Stimulated activated CD8-positive, alpha-beta memory T cell treated with anti-CD3 and anti-CD28 coated beads, Interleukin-15, amount 100 ng/mL, for 24 hours (primary cell): ENCODE measurements at places on chromosomes 2 and 18.

GRCh38 chr2:118968042-118968441 lies 26.0 kb downstream of the MARCO start:
- no peak for DNase-seq

- no peak for DNase-seq
Observed at GRCh38 chr2:175463589-175464310, 282.2 kb upstream of the ATP5MC3 start.

DNA sequence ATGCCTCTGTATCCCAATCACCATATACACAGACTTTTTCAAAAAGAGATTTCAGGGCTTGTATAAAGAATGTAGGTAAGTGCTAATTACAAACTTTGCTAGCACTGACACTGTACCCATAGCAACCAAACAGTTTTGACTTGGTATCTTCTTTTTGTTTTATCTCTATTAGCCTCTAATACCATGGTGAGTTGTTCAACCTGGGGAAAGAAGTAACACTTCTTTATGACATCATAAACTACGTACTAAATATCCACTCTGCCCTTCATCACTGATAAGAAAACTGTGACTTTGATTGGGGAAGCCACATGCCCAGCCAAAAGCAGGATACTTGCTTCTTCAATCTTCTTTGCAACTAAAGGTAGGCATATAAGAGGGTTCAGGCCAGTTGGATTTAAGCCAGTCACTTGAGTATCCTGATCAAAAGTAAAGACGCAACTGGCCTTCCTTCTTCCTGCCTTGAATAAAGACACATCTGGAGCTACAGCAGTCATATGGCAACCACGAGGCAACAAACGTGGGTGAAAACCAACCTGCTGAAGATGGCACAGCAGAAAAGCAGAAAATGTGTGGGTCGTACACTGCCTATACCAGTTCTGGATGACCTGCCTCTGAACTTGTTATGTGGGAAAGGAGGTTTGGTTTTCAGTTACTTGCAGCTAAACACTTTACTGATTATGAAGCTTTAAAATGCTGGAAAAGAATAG lies 16.4 kb downstream of the THADA start:
- no peak for DNase-seq

DNA sequence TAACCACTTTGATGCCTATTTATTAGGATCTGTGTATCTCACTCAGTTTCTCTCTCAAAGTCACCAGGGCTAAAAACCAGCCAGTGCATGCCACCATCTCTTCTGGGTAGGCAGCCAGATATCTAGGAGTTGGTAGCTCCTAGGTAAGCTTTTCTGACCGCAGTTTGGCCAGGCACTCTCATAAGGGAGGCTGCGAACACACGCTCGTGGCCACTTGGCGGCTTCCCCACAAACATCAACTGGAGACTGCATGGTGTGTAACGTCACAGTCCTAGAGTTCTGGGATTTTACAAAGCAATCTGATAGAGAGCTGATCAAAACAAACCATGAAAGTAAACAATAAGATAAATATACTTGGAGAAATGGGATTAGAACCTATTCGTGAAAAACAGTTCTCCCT lies 424.3 kb upstream of the ACVR2A start:
- DNase-seq, result no peak

DNA sequence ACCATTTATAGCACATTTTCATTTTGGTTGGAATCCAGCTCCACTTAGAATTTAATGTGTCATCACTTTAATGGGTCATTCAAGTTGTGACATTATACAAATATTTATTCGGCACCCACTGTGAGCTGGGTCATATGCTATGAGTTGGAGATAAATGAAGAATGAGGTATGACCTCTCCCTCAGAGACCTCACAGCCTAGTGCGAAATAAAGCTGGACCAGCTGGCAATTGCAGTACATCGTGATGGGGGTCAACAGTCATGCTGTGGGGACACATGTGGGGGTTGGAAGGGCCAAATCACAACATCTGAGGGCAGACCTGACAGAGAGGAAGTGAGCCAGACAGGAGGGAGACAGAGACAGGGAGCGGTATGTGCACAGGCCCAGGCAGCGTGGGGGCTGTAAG lies 175.4 kb downstream of the MAIP1 start:
- no peak for DNase-seq

DNA sequence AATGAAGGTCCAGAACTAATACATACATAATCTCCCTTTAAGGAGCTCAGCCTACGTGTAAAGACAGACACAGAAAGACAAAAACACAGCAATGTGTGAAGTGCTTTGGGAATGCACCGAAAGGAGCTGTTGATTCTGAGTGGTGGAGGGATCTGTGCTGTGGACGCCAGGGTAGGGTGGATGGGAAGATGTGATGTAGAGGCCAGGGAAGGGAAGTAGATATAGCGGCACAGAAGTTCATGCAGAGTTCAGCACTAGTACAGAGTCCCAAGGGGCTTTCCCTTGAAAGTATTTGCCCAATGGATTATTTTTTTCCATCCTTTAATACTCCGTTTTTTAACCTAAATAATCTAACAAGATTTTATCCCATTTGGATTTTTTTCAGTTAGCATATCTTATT lies 32.1 kb upstream of the DOCK10 start:
- no peak for DNase-seq

GRCh38 chr2:97966545-97967215 lies 29.1 kb downstream of the TMEM131 start:
- no peak for DNase-seq

GRCh38 chr2:26691881-26692278 lies 642 bp upstream of the KCNK3 start:
- no peak for DNase-seq

GRCh38 chr2:241053576-241054251 lies 48.4 kb downstream of the MTERF4 start:
- no peak for DNase-seq

DNA sequence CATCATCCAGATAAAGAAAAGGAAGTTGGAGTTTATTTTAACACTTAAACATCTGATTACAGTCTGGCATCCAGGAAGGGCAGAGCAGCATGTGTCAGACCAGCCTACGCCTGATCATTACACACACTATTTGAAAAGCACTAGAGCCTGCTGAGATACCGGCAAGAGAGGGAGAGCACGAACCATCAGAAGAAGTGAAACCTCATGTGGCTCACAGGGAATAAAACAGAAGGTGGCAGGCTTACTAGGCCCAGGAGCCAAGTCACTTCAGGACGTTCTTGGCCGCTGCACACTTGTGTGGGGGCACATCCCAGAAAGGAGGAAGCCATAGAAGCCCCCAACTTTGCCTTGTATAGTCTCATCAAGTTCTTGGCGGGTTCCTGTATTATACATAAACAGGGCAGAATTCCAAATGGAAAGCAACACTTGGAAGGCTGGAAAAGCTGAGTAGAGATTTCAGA lies 105.5 kb downstream of the UGGT1 start:
- no peak for DNase-seq

DNA sequence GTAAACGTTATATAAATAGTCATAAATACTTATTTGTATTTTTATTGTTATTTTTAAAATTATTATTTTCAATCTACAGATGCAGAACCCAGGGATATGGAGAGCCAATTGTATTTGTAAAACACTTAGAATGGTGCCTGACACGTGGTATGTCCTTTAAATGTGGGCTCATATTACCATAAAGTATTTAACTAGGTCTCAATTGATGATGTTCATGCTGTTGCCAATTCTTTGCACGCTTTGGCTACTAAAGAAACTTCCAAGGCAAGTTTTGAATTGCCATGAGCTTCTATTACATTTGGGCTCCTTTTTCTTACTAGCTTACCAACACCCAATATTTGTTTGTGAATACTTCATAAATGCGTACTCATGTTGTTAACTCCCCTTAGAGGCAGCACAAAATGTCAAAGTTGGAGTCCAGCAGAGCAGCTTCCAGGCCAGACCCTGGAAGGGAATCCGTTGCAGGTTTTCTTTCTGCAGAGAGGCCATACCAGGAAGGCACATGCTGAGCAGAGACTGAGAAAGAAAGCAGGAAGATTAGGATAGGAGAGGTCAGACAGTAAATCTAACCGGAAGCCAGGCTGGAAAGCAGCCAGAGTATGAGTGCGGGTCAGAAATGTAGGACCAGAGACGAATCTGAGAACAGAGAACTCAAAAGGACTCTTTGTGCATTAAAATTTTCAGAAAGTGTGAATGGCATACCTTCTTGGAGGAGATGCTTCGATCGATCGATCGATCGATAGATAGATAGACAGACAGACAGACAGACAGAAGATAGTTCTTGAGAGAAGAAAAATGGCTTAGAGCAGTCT lies 4.2 kb upstream of the NOSTRIN start:
- no peak for DNase-seq

DNA sequence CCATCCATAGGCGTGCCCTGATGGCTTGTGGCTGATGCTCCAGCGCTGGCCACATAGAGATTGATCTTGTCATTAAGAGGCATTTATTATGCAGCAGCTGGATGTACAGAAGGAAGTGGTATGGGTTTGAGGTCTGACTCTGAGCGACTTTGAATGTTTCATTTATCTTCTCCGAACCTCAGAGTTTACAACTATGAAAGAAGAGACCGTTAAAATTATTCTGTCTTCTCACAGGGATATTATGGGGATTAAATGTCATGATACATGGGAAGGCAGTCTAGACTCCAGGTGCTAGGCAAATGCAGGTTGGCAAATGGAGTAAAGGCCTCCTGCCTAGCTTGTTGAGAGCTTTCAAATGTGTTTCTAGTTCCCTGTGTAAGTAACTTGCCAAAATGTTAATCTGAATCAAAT lies 30.3 kb downstream of the MOGAT1 start:
- no peak for DNase-seq

- no peak for DNase-seq
Observed at GRCh38 chr18:63410792-63411191, 11.5 kb downstream of the VPS4B start.

- no peak for DNase-seq
Observed at GRCh38 chr2:216519154-216519762, 20.6 kb downstream of the RPL37A start.

DNA sequence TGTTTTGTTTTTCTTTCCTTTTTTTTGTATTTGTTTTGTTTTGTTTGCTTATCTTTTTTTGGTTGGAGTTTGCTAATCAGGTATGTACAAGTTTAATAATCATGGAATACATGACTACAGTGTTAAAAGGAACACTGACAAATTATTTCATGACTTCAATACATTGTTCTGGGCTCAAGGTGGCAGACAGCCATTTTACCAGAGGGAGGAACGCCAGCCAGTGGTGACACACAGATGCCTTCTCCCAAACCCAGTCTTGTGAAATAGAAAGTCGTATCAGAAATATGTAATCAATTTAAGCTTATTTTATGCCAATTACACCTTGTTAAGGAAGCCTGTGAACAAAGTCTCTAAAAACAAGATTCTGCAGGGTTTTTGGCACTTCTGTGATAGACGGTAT lies 264.0 kb upstream of the EPHA4 start:
- no peak for DNase-seq

DNA sequence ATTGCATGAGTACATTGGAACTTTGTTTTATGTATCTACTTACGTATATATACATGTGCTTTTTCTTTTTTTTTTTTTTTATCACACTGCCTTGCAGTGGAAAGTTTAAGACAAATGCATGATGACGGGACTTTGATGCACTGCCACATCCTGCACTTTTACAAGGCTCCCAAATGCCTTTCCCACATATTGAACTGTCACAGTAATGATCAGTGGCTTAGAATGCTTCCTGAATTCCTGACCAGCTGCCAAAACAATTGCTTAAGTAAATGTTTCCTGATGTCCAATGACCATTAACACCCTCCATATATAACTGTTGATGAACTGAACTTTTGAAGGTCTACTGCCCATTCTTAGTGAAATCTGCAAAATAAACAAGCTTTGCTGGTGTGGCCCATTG lies 60.2 kb downstream of the LYPD6B start:
- no peak for DNase-seq

DNA sequence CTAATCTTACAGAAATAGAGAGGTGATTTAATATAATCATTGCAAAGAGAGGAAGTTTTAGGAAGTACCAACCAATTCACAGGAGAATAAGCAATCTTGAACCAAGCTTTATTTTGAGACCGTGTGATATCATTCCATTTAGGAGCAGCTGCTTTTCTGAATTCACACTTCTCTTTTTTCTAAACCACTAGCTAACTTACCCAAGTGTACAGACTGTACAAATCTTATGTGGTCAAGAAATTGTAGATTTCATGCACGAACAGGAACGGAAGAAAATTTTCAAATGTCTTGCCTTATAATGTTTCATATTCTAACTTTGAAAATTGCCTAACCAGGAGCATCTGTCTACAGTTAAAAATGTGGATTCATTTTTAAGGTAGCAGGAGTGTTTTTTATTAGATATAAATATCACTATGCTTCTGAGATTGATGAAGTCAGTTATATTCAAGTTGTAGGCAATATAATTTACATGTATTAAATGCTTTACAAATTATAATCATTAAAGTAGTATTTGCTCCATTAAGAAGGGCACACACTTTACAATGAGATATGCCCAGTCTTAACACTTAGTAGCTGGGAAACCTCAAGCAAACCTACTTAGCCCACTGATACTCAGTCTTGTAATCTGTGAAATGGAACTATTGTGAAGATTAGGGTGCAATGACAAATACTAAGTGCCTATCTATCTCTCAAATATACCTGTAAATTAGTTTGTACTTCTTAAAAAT lies 302.2 kb upstream of the STON1 start:
- no peak for DNase-seq

- DNase-seq, result no peak
Observed at GRCh38 chr2:237873897-237874551, 14.6 kb downstream of the RAMP1 start.

GRCh38 chr2:30940839-30941238 lies 133.6 kb upstream of the CAPN13 start:
- DNase-seq, result no peak

GRCh38 chr2:172100080-172100934 lies 2.4 kb downstream of the DLX2 start:
- DNase-seq, result no peak

- DNase-seq, result no peak
Observed at GRCh38 chr2:174511580-174512260, 24.9 kb upstream of the GPR155 start.

GRCh38 chr2:148907085-148907785 lies 32.2 kb downstream of the KIF5C start:
- DNase-seq, result no peak

GRCh38 chr18:62776024-62776570 lies 60.8 kb downstream of the PHLPP1 start:
- no peak for DNase-seq

DNA sequence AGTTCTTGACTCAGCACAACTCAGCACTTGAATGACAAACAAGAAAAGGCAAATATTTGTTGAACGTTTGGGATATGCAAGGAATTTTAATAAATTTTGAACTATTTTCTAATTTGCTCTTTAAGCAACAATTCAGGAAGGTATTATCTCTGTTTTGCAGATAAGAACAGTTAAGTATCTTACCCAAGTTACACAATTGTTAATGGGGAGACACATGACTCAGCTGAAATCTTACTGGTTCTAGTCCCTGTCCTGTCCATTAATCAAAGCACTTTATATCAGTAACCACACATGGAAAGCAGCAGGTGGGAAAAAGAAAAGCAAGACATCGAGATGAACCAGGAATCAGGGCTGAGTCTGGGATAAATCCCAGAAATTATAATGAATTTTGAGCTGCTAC lies 493.9 kb upstream of the PIK3C3 start:
- DNase-seq, result no peak

- DNase-seq, result no peak
Observed at GRCh38 chr2:102271844-102272243, 39.5 kb upstream of the IL1RL1 start.

GRCh38 chr2:113341191-113341869 lies 62.6 kb upstream of the PAX8 start:
- DNase-seq, result no peak

GRCh38 chr2:37189452-37190153 lies 1.1 kb upstream of the SULT6B1 start:
- no peak for DNase-seq
